Activated CD4-positive, alpha-beta T cell treated with anti-CD3 and anti-CD28 coated beads for 24 hours (primary cell): ENCODE measurements at places on chromosomes 2 and 18.

DNA sequence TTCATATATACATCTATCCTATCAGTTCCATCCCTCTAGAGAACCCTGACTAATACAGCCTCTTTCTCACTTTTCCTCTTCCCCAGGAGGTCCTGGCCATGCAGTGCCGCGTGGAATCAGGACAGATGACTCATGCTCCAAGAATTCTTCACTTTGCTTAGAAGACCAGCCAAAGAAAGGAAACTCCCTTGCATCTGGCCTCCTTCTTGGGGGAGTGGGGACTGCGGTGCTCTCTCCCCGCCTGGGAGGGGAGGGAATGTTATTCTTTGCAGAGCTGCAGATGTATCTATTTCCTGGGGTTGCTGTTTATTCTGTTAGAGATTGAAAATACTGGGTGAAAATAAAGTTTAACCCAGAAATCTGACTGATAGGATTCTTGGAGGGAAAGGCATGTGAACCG lies 111.5 kb upstream of the SH3BP4 start:
- DNase-seq, result no peak

GRCh38 chr18:11149441-11150270 lies at the start of gene PIEZO2:
TSS of gene PIEZO2 (minus strand) at chr18:11149569. CDS start at chr18:11148588, 981 bp downstream.
- no peak for DNase-seq

GRCh38 chr2:100036793-100037192 lies 105.6 kb downstream of the AFF3 start:
- no peak for DNase-seq

GRCh38 chr2:188852772-188853171 lies 121.4 kb upstream of the COL3A1 start:
- DNase-seq, result no peak

- DNase-seq, result peak; percentile 37
Measured at GRCh38 chr2:71157124-71157793, 26.8 kb downstream of the MPHOSPH10 start.

GRCh38 chr18:7779211-7779610 lies 212.1 kb downstream of the PTPRM start:
- no peak for DNase-seq

DNA sequence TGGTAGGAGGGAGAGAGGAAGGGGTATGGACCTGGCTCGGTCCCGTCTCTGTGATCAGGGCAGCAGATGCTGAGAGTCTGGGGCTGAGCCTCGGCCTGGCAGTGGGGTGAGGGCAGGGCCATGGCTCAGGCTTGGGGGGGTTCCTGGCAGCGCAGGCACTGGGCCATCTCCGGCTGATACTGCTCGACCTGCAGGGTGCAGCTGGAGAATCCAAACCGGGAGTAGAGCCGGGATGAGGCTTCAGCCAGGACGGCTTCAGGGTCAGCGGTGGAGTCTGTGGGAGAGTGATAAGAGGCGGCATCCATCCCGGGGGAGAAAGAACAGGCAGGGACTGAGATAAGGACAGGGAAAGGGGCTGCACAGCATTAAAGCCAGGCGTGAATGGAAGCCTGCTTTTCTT lies 7.7 kb downstream of the SLC30A3 start:
- no peak for DNase-seq

DNA sequence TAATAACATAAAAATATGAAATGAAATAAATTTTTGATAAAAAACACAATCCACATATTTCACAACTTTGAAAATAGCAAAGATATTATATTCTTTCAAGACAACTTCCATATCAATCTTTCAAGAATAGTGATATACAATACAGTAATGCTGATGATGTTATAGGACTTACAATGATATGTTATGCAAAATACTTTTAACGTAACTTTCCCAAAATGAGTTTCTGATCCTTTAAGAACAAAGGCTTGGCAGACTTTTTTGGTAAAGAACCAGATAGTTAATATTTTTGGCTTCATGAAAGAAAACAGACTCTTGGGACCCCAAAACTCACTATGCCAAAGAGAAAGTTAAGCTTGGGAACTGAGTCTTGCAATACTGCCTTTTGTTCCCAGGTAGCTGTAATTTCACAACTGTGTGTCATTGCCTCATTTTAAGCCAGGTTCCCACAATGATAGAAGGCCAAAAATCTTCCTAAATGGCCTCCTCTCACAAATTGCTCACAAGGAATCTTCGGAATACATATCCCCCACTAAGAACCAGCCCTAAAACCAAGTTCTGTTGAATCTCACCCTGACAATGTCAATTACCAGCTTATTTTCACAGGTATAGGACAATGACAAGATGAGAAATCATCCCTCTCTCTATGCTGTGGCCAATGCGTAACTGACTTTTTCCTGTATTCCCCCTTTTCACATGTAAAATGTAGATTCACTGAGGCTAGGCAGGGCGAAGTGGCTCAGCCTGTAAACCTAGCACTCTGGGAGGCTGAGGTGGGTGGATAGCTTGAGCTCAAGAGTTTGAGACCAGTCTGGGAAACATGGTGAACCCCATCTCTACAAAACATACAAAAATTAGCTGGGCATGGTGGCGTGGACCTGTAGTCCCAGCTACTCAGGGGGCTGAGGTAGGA lies 54.8 kb upstream of the STRN start:
- DNase-seq, result no peak

- DNase-seq, result no peak
Measured at GRCh38 chr2:218880859-218881594, 375 bp downstream of the WNT10A start.

DNA sequence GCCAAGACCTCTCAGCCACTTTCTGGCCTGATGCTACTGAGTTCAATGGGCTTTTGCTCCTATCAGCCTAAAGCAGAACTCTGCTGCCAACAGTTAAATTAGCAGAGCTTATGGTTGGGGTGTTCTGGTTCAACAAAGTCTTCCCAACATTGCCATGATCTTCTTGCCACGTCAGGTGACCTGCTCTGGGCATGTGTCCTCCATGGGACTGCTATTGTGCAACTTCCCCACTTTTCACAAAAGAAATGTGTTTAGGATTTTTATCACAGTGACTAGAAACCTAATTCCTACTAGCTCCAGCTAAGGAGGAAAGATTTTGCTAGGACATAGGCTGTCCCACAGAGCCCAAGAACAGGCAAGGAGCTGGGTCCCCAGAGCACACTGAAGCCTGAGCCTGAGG lies 56.4 kb downstream of the ALK start:
- DNase-seq, result no peak
